Inflammatory macrophage treated with lipopolysaccharide for 1 hour (primary cell): ENCODE measurements at places on chromosomes 11 and 22.

DNA sequence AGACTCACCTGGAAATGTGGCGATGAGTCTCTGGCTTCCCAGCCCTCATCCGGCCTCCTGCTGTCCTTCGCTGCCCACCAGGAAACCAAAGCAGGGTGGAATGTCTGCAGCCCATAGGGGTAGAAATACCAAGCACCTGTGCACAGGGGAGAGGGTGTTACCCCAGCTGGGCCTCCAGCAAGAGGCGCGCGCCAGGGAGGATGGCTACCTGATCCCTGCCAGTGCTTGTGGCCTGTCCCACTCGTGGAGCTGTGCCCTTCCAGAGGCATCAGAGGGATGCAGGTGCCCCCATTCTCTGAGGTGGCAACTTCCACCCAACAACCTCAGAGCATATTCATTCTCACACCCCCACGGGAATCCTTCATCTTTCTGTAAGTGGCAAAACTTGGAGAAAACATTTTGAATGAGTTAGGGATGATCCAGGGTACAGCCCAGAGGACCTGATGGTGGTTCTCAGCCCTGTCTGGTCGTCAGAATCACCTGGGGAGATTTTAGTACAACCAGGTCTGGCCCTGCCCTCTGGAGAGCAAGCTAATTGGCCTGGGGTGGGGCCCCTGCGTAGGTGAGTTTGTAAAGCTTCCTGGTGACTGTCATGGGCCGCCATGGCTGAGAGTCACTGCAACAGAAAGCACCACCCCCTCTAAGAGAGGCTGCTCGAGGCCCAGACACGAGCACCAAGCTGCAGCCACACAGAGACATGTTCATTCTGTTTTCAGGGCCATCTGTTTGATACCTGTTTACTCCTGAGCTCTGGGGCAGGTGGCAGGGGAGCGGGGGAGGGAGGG lies 9.9 kb downstream of the SUN2 start:
- DNase-seq: no peak

DNA sequence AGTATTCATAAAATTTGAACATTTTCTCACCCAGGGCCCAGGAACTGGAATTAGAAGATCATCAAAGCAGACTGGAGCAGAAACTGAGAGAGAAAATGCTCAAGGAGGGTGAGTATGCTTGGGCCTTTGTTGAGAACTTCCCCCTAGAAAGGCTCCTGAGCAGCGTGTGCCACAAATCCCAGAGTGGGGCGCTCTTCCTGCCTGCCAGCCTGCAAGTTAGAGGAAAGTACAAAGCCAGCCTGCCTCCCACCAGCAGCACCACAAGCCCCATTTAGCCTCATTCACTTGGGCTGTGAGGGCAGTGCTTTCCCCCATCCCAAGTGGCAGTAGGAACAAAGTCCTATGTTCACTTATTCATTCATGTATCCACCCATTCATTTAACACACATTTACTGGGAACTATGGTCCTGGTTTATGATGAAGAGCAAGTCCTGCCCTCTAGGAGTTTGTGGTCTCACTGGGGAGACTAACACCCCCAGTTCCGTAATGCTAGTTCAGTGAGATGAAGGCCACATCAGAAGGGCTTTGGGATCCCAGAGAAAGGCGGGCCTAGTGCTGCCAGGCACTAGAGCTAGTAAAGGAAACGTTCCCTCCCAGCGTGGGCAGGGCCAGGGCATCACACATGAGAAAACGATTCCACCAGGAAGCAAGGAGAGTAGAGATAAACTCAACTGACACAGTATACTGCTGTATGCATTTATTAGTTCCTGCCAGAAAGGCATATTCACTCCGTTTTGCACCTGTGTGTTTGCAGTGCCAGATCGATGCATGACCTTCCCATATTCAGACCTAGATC lies 22.4 kb upstream of the PARVA start:
- DNase-seq: no peak

DNA sequence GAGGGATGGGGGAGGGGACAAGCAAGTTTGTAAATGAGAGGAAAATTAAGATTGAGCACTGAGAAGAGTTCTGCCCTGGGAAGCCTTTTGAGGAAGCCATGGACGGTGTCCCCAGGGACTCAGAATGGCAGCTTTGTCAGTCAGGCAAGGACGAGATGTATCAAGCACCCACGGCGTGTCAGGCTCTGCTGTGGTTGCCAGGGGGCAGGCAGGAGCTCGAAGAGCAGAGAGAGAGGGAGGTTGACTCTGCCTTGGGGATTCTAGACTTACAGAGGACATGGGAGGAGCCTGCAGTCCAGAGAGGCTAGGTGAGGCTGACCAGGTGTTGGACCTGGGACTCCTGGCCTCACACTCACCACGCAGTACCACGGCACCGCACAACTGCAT lies 29.1 kb upstream of the SYT7 start:
- no peak for DNase-seq

DNA sequence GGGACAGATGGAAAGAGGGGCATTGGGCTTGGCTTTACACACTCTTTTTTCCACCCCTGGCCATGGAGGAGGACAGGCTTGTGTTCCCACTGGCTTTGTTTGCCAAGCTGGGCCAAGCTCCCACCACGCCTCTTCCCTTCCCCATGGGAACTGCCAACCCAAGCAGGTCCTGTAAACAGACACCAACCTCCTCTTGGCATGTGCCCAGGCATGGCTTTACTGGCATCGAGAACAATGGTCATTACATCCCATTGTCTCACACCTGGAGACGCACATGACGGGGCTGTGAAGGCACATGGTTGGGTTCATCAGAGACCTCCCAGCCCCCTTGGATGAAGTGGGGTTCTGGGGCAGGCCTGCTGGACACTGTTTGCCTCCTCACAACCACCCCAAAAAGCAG lies 11.7 kb downstream of the SEC14L3 start:
- DNase-seq: no peak

- no peak for DNase-seq
Observed at GRCh38 chr11:12494699-12495098, 117.3 kb downstream of the PARVA start.

GRCh38 chr11:78292109-78292803 lies 103.5 kb downstream of the USP35 start:
- peak; percentile 79 for DNase-seq
